ENCODE measurements at places on chromosomes 12 and 14.

DNA sequence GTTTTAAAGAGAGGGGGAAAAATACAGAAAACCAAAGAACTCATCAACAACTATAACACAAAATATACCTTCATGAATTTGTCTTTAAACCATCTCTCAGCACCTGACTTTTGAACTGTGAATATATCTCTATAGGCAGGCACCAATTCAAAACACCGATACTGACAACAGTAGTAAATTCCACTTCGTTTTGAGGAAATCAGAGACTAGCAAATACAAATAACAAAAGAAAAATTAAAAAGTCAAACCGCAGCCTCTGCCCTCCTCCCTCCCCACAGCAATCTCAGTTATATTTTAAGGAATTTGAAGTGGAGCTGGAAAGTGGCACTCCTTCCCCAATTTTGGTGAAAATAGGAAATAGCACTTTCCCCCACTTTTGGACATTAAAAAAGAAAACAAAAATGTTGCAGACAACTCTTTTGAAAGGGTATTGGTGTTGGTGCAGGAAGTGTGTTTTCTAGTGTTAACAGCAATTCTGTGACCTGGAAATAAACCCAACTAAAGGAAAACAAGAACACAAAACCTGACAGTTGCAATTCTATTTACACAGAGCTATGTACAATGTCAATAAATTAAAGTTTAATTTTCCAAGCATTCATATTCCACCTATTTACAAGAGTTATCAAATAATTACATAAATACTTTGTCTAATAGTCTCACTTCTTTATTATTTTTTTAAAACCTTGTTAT is 13.5 kb downstream of the TBX3 start:
- DNase-seq = no peak

DNA sequence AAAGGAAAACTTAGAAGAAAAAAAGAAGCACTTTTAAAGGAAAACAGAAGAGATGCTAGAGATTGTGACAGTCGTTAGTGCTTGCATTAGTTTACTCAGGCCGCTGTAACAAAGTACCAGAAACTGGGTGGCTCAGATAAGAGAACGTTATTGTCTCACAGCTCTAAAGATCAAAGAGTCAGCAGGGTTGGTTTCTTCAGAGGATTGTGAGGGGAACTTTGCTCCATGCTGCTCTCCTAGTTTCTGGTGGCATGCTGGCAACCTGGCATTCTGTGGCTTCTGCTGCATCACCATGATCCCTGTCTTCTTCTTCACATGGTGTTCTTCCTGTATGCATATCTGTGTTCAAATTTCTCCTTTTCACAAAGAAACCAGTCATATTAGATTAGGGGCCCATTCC is 119.4 kb upstream of the PLEKHA5 start:
- DNase-seq = no peak

GRCh38 chr12:56300644-56301464 is 724 bp upstream of the CS start:
- DNase-seq = no peak

GRCh38 chr12:14619741-14620501 is 52.2 kb upstream of the PLBD1 start:
- no peak for DNase-seq

Measured in stimulated activated CD4-positive, alpha-beta T cell treated with anti-CD3 and anti-CD28 coated beads, Interleukin-12 subunit alpha, Interleukin-12 subunit beta, amount 100 ng/mL, for 24 hours (primary cell).